ENCODE measurements at places on chromosomes 7 and 10.

DNA sequence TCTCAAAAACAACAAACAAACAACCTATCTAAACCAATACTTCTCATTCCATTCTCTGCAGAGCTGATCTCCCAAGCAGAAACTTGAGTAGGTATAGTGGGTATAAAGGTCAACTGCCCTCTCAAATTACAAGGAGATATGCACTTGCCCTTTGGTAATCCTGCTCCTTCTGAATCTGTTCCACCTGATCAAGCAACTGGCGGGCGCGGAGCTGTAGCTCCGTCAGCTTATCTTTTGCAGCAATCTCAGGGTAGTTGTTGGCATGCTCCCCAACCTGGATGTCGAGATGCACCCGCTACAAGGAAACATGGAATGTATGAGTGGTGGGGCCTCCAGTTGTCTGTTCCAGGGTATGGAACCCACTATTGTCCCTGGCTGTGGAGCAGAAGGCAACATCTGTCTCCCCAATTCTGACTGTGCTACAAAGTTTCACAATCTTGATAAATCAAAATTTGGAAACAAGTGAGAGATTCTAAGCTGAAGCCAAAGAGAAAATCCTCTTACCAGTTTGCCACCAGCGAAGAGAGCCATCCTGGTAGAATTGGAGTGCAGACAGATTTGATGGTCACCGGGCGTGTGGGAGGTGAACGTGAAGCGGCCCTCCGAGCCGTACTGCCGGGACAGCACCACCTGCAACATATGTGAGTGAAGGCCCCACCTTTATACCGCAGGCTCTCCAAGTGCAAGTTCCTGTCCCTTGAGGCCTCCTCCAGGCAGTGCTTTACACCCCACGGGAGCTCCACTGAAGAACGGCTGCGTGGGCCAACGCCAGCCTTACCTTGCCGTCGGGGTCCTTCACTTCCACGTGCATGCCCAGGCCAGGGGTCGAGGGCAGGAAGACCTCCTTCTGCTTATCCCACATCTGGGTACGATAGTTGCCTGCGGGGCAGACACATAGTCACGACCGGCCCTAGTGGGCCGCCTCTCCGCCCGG, 819 bp downstream of the TMED4 start:
- H3K36me3 ChIP-seq, result peaks cover 23% of the 10 kb centered on the region
- peak overlapping the region; percentile 90 for H3K27ac ChIP-seq
- H3K4me1 ChIP-seq, result peaks cover 23% of the 10 kb centered on the region
- DNase-seq, result no peak

GRCh38 chr10:17109475-17110207, 20.0 kb downstream of the CUBN start:
- no peaks in the 10 kb centered on the region for H3K27me3 ChIP-seq
- H3K36me3 ChIP-seq, result no peaks in the 10 kb centered on the region
- no peaks in the 10 kb centered on the region for H3K4me1 ChIP-seq
- no peak for DNase-seq
- H3K4me3 ChIP-seq, result no peak overlapping the region

DNA sequence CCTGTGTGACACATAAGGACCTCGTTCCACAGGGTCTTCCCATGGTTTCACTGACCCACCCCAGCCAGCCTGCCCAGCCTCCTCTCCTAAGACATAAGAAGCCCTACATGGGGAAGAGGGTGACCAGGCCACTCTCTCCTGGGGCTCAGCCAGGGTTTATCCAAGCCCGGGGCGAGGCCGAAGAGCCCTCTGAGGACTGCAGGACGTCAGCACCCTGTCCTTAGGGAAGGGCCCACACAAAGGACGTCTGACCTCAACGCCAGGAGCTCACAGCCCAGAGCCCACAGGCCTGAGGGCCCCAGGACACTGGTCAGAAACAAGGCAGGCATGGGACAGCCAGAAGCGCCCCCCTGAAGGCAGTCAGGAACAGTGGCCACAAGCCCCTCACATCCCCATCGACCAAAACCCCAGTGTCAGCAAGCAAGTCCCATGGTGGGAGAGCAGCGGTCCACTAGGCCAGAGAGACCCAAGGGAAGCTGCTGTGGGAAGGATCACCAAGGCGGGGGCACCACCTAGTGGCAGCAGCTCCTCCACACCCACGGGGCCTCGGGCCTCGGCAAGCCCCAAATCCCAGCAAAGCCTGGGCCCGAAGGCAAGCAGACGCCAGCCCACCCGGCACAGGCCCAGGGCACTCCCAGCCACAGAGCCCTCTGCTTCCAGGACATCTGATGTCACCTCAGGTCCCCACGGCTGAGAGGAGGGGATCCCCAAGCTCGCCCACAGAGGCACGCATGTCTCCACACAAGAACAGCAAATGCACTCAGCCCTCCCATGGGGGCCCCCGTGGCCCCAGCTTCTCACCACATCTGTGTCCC, 23.4 kb downstream of the MAD1L1 start:
- DNase-seq, result peak; percentile 35
- no peak overlapping the region for H3K27ac ChIP-seq
- no peaks in the 10 kb centered on the region for H3K4me1 ChIP-seq
- no peaks in the 10 kb centered on the region for H3K27me3 ChIP-seq

DNA sequence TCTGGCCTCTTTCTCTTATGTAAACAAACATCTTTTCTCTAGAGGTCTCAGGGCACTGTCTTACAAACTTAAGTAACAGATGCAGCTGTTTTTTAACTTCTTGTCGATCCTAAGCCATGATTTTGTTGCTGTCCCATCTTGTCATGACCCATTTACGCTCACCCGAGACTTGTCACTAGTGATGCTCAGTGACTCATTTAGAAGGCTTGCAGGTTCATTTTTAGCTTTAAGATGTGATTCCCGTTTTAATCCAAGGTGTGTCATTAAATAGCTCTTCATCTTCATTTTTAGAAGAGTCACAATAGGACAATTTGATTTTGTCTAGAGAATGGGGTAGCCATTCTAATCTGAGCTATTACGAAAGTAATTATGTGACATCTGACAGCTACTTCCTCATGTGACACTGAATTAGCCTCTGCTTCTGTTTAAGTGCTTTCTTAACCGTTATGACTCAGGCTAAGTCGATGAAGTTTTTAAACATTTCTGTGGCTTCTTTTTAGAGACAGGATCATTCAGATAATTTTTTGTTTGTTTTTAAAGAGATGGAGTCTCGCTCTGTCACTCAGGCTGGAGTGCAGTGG, 42.7 kb downstream of the SPDYE5 start:
- no peak overlapping the region for H3K4me3 ChIP-seq
- no peak for DNase-seq
- no peaks in the 10 kb centered on the region for H3K4me1 ChIP-seq

- no peaks in the 10 kb centered on the region for H3K27me3 ChIP-seq
- DNase-seq, result no peak
- H3K4me1 ChIP-seq, result no peaks in the 10 kb centered on the region
- no peak overlapping the region for H3K27ac ChIP-seq
- H3K36me3 ChIP-seq, result no peaks in the 10 kb centered on the region
Observed at GRCh38 chr7:110964775-110965174, 126.2 kb upstream of the LRRN3 start.

- H3K27me3 ChIP-seq, result no peaks in the 10 kb centered on the region
- H3K36me3 ChIP-seq, result no peaks in the 10 kb centered on the region
- no peaks in the 10 kb centered on the region for H3K4me1 ChIP-seq
- DNase-seq, result no peak
Observed at GRCh38 chr7:3482147-3482921, 181.3 kb downstream of the SDK1 start.

- no peaks in the 10 kb centered on the region for H3K4me1 ChIP-seq
- H3K27ac ChIP-seq, result no peak overlapping the region
- no peak for DNase-seq
- H3K4me3 ChIP-seq, result no peak overlapping the region
- H3K27me3 ChIP-seq, result no peaks in the 10 kb centered on the region
Observed at GRCh38 chr10:116286626-116287200, 13.7 kb upstream of the GFRA1 start.

DNA sequence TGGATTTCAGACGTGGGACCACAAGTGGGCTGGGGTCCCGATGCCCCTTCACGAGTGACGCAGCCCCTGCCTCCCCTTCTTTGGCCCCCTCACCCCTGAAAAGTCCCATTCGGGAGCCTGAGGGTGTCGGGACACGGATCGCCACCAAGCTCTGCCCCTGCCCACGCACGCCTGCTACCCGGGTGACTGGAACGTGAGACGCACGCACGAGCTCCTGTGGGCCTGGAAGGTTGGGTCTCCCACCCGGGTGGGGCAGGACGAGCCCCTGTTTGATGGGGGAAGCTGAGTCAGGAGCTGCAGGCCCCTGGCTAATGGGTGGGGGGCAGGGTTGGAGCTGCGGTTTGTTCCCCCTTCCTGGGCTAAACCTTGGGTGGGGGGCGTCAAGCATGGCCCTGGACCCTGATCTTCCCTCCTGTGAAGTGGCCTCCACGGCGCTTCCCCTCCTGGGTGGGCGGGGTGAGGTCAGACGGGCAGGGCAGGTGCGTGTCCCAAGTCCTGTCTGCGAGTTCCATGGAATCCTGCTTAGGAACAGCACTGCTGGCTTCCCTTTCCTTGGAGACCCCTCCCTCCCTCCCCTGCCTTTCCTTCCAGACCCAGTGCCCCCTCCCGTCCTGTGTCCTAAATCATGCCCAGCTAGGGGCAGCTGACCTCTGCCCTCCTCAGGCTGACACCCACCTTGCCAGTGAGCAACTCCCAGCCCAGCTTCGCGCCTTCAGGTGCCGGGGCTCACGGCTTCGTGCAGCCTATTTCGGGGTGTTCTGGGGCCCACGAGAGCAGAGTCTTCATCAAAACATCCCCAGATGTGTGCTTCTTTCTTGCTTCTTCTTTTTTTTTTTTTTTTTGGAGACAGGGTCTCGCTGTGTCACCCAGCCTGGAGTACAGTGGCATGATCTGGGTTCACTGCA, 5.3 kb upstream of the TMEM184A start:
- peaks cover under 1% of the 10 kb centered on the region for H3K4me1 ChIP-seq
- no peaks in the 10 kb centered on the region for H3K27me3 ChIP-seq
- no peaks in the 10 kb centered on the region for H3K36me3 ChIP-seq
- no peak for DNase-seq
- H3K27ac ChIP-seq, result no peak overlapping the region
- no peak overlapping the region for H3K4me3 ChIP-seq

- peaks cover 35% of the 10 kb centered on the region for H3K36me3 ChIP-seq
- no peak overlapping the region for H3K4me3 ChIP-seq
- DNase-seq, result no peak
Observed at GRCh38 chr10:131955591-131956340, 26.0 kb downstream of the BNIP3 start.

DNA sequence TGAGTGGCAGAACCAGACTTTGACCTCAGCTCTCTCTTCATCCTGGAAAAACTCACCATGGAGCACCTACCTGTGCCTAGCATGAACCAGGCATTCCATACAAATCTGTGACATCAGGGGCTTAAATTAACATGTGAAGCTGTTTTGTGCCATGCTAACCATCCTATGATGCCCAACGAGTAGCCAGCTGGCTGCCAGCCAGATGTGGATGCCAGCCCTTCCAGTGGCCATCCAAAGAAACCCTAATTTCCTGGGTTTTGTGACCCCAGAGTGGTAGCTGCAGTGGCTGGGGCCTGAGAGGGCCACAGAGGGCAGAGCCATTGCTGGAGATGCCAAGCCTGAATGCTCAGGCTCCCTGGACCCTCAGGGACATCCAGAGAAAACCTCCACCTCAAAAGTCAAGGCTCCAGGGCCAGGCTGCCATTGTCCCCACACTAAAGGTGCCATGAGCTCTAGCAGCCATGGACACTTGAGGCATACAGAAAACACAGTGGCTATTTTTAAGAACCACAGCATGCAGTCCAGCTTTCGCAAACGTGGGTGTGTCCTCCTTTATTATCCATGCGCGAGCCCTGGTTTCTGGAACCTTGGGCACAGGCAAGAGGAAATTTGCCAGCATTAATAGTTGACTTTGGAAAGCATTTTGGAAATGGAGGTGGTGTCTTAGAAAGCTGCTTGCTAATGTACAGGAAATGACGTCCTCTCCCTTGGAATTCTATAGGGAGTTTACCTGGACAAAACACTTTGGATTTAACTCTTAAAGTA, 6.0 kb downstream of the CPXM2 start:
- H3K4me1 ChIP-seq, result no peaks in the 10 kb centered on the region
- DNase-seq, result no peak
- no peak overlapping the region for H3K27ac ChIP-seq

- H3K36me3 ChIP-seq, result peaks cover 6% of the 10 kb centered on the region
- H3K4me3 ChIP-seq, result no peak overlapping the region
- no peak overlapping the region for H3K27ac ChIP-seq
- H3K27me3 ChIP-seq, result no peaks in the 10 kb centered on the region
- H3K4me1 ChIP-seq, result no peaks in the 10 kb centered on the region
- no peak for DNase-seq
Observed at GRCh38 chr7:130013241-130013640, 37.9 kb downstream of the ZC3HC1 start.

DNA sequence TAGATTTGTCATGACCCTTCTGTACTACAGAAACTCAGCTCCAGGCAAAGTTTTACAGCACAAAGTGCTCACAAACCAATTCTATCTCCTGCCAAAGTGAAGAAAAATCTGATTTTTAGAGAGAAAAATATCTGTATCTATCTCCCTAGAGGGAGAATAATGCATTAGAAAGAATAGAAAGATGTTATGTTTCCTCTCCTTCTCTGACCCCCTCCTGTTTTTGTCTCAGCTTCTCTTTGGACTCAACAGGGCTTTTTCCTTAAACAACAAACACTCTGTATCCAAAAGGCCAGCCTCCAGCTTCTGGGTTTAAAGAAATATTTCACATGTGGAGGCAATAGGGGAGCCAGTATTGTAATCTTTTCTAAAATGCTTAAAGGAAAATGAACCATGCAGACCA, 627.4 kb downstream of the REEP3 start:
- no peak for DNase-seq
- H3K27ac ChIP-seq, result no peak overlapping the region
- no peaks in the 10 kb centered on the region for H3K4me1 ChIP-seq
- no peaks in the 10 kb centered on the region for H3K27me3 ChIP-seq
- H3K4me3 ChIP-seq, result no peak overlapping the region

DNA sequence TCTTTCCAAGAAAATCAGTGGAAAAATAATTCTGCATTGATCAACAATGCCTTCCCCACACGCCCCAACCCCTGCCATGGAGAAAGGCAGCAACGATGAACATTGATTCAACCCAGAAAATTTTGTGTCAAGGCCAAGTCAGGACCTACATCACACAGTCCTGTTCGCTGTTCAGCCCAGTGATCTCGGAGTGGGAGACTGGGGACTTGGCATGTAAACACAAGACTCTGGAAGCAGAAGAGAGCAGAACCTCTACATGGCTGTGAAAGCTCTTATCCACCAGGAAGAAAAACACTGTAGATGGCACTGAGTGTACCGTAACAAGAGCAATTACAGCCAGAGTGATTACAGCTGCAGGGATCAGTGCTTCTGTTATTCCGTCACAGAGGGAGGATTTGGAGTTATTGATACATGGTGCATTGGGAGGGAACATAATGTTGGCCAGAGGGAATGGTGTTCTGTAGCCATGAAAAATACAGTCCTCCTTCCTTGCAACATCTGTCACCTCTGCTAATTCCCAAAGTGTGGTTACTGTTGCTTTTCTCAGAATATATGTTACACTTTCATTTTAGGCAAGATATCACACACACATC, 136.6 kb downstream of the IQUB start:
- H3K27ac ChIP-seq, result no peak overlapping the region
- H3K4me1 ChIP-seq, result no peaks in the 10 kb centered on the region
- DNase-seq, result no peak
- H3K4me3 ChIP-seq, result no peak overlapping the region
- H3K27me3 ChIP-seq, result no peaks in the 10 kb centered on the region
